ENCODE measurements at places on chromosomes 7 and 10. TPM values are rescaled to one million over a fixed set of nuclear protein-coding genes. Genes with fewer than 3 reads are reported as not detected.

DNA sequence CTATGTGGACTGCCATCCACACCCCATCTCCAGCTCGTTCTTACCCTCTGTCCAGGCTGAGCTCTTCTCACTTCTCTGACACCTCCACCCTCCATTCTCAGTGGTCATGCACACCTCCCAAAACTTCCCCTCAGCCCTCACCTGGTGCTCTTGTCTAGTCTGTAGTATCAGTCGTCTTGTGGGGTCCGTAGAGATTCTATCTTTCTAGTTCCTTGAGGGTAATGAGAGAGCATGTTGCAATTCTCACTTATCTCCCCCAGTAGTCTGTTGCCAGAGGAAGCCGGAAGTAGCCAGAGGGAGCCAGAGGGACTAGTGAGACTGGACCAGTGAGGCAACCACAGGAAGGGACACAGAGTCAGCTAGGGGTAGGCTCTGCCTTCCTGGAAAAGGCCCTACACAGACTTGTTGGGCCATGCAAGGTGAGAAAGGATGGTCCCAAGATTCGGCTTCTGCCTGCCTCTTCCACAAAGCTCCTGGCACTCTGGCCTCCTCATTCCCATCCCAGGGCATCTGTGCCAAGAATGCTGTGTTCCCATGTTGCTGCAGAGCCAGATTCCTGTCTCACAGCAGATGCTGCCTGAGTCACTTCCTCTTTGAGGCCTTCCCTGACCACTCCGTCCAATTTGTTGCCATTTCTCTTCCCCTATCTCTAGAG is 50.6 kb upstream of the DUSP5 start:
- no peak for DNase-seq

Gene SLC13A1
- not detected for total RNA-seq

- DNase-seq = no peak
Observed at GRCh38 chr7:142133731-142134148, 22.2 kb downstream of the MGAM2 start.

DNA sequence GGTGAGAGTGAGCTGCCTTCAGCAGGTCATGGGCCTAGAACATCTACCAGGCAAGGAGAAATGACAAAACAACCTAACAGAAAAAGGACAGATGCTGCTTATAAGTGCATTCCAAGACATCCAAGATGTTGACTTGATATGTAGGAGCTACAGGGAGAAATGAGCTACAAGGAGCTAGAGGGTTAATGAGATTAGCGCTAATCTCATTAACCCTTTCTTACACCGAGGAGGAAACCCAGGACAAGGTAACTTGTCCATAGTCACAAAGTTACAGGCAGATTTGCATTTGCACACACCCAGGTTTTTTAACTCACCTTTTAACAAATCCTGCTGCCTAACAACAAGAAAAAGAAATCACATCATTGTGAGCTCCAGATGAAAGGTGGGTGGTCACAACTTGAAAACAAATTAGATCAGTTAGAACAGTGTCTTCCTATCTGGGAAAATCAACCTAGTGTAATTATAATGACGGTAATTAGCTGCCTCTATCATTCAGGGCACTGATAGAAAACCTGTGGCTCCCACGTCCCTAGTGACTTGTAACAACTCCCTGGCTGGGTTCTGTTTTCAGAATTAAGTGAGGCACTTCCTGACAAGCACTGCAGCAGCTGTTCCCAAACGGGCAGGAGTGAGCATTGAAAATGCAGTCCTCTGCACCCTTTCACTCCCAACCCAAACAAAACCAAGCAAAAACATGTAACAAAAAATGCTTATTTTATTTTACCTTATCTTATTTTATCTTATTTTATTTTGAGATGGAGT is 5.7 kb downstream of the KIAA1549 start:
- no peak for DNase-seq

- DNase-seq = no peak
Observed at GRCh38 chr7:138553805-138554204, 93.7 kb downstream of the TRIM24 start.

GRCh38 chr7:74164985-74165456 is 9.1 kb upstream of the EIF4H start:
- DNase-seq = peak; percentile 80

- DNase-seq = no peak
Observed at GRCh38 chr7:87715545-87715944, 87.3 kb downstream of the RUNDC3B start.

Gene CDHR1
- not detected for total RNA-seq

DNA sequence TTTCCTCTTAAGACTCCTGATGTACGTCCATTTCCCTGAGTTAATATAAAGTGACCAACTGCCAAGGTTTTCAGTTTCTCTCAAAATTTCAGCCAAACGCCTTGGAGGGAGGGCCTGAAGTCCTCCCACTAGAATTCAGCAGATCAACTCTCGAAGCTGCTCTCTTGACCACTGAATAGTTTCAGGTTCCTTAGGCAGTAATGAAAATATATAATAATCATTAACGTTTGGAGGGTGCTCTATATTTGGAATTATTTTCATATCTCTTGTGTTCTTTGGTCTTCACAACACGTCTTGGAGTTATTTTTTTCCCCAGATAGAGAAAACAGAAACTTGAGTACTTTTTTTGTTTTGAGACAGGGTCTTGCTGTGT is 123.6 kb upstream of the SFMBT2 start:
- DNase-seq = no peak

All from SK-MEL-5 (cell line).